ENCODE measurements at places on chromosomes 6 and 20. TPM values are rescaled to one million over a fixed set of nuclear protein-coding genes. Genes with fewer than 3 reads are reported as not detected.

The HEBP2 gene
- total RNA-seq = 41.0 TPM

The UST gene
- 4.2 TPM for total RNA-seq

The CLIC5 gene
- 2.1 TPM for total RNA-seq

The GPLD1 gene
- 1.7 TPM for total RNA-seq

The PACSIN1 gene
- 6.4 TPM for total RNA-seq

The SLC25A27 gene
- total RNA-seq = 25.0 TPM

- H3K4me3 ChIP-seq = no peak overlapping the region
- DNase-seq = no peak
- no peaks in the 10 kb centered on the region for H3K27me3 ChIP-seq
- 0 out of 2 replicates have a peak, but pooled peaks cover 4% of the 10 kb centered on the region for H3K4me1 ChIP-seq
- no peaks in the 10 kb centered on the region for H3K36me3 ChIP-seq
Measured at GRCh38 chr6:130622142-130622541, 205.1 kb upstream of the SMLR1 start.

GRCh38 chr6:162056061-162056460 lies 671.5 kb downstream of the PRKN start:
- no peaks in the 10 kb centered on the region for H3K36me3 ChIP-seq
- no peak overlapping the region for H3K4me3 ChIP-seq
- peaks cover 27% of the 10 kb centered on the region for H3K27me3 ChIP-seq

GRCh38 chr6:20318851-20319387 lies 82.8 kb upstream of the E2F3 start:
- H3K27ac ChIP-seq = no peak overlapping the region
- no peaks in the 10 kb centered on the region for H3K36me3 ChIP-seq
- H3K27me3 ChIP-seq = no peaks in the 10 kb centered on the region
- no peaks in the 10 kb centered on the region for H3K4me1 ChIP-seq
- no peak for DNase-seq

GRCh38 chr6:136593748-136594490 lies 43.7 kb upstream of the MAP7 start:
- peaks cover 12% of the 10 kb centered on the region for H3K4me1 ChIP-seq
- peak; percentile 50 for DNase-seq
- peaks cover 22% of the 10 kb centered on the region for H3K36me3 ChIP-seq
- H3K27me3 ChIP-seq = no peaks in the 10 kb centered on the region

GRCh38 chr6:1445650-1446330 lies 56.4 kb downstream of the FOXF2 start:
- no peak overlapping the region for H3K27ac ChIP-seq
- no peaks in the 10 kb centered on the region for H3K36me3 ChIP-seq
- H3K4me1 ChIP-seq = no peaks in the 10 kb centered on the region
- H3K27me3 ChIP-seq = peaks cover 13% of the 10 kb centered on the region

- DNase-seq = no peak
- no peak overlapping the region for H3K27ac ChIP-seq
- H3K4me1 ChIP-seq = no peaks in the 10 kb centered on the region
- no peaks in the 10 kb centered on the region for H3K36me3 ChIP-seq
Measured at GRCh38 chr20:2164421-2164820, 62.8 kb downstream of the STK35 start.

DNA sequence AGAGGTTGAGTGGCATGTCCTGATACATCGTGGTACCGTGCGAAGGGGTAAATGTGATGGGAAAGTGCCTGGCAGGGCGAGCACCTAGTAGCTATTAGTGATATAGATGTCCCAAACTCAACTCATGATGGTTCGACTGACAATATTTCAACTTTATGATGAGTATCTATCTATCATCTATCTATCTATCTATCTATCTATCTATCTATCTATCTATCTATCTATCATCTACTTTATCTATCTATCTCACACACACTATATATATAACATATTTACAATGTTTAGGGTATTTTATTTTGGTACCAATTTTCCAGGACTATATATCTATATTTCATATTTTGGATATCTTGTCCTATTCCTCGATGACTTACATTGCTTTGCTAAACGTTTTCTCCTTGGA lies 5.5 kb downstream of the BCAS1 start:
- no peak overlapping the region for H3K27ac ChIP-seq
- no peaks in the 10 kb centered on the region for H3K27me3 ChIP-seq
- no peak for DNase-seq
- H3K4me1 ChIP-seq = peaks cover 34% of the 10 kb centered on the region

DNA sequence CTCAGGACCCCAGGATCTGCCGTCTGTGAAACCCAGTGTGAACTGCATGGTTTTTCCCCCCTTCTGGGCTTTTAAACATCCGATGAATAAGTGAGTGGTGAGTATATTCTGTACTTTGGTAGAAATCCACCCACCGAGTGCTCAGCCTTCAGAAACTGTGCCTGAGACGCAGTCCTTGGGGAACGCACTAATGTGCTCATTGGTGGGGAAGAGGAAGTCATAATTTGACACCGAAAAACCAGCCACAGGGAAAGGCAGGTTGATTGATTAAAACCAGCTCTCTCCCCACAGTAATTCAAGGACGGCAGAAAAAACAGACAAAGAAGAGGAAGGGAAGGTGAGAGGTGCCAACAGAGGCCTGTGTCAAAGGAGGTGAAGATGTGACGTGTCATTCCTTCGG lies 21.7 kb downstream of the EDN3 start:
- H3K27ac ChIP-seq = no peak overlapping the region
- DNase-seq = no peak
- no peak overlapping the region for H3K4me3 ChIP-seq
- no peaks in the 10 kb centered on the region for H3K4me1 ChIP-seq

GRCh38 chr6:105894556-105894955 lies 191.6 kb upstream of the PRDM1 start:
- no peak overlapping the region for H3K27ac ChIP-seq
- peaks cover 12% of the 10 kb centered on the region for H3K4me1 ChIP-seq
- no peak for DNase-seq

- H3K27ac ChIP-seq = no peak overlapping the region
- DNase-seq = no peak
- H3K4me1 ChIP-seq = no peaks in the 10 kb centered on the region
- peaks cover 37% of the 10 kb centered on the region for H3K27me3 ChIP-seq
- no peak overlapping the region for H3K4me3 ChIP-seq
- no peaks in the 10 kb centered on the region for H3K36me3 ChIP-seq
Measured at GRCh38 chr6:165936096-165936495, 231.6 kb downstream of the TBXT start.

DNA sequence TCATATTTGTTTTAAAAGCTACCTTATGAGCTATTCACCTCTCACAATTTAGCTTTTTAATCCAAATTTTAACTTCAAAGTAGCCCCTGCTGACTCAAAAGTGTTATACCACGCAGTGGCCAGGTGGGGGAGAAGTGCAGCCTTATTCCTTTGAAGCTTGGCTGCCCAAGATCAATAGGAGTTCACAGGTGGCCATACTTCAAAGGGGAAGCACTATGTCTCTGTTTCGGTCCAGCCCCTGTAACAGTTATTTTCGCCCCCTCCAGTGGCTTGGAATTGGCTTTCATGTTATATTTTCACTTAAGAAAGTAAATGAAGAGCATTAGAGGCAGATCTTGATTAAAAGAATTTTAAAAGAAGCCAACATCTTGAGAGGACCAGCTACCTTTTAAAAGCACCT lies 608.4 kb downstream of the EPHA7 start:
- DNase-seq = peak; percentile 29
- no peak overlapping the region for H3K27ac ChIP-seq
- no peak overlapping the region for H3K4me3 ChIP-seq
- H3K27me3 ChIP-seq = no peaks in the 10 kb centered on the region
- H3K36me3 ChIP-seq = no peaks in the 10 kb centered on the region

GRCh38 chr6:44645276-44645675 lies 257.8 kb downstream of the CDC5L start:
- H3K36me3 ChIP-seq = no peaks in the 10 kb centered on the region
- H3K27me3 ChIP-seq = no peaks in the 10 kb centered on the region
- H3K4me1 ChIP-seq = 0 out of 2 replicates have a peak, but pooled peaks cover 10% of the 10 kb centered on the region

DNA sequence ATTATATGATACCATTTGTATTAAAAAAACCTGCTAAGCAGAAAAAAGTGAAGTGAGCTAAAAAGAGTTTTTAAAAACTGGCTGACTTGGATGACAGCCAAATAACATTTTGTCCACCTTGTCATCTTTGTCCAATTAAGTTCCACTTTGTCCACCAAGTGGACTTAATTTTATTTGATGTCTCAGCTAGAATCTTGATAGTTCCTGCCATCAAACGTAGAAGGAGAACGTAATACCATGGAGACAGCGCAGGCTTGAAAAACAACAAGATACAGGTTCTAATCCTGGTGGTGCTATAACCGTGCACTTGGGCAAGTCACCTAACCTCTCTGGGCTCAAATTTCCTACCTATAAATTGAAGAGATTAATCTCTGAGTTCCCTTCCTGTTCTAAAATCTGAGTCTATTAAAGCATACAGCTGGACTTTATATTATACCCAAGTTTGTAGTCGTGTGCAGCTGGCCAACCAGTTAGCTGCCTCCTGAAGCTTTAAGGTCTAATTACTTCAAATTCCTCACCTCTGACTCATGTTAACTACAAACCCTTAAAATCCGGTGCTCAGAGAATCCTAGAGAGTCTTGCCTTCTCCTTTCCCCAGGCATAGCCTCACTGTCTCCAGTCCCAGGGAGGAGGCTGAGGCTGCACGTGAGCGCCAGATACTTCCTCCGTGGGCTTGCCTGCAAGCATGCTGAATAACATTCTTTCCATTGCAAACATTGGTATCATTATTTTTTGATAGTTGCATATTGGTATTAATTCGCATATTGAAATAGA lies 16.8 kb downstream of the TMEM244 start:
- no peak overlapping the region for H3K4me3 ChIP-seq
- no peak overlapping the region for H3K27ac ChIP-seq
- H3K36me3 ChIP-seq = no peaks in the 10 kb centered on the region
- no peaks in the 10 kb centered on the region for H3K27me3 ChIP-seq
- DNase-seq = peak; percentile 61

All from PC-9 (cell line).